ENCODE measurements at places on chromosomes 12 and 14.

DNA sequence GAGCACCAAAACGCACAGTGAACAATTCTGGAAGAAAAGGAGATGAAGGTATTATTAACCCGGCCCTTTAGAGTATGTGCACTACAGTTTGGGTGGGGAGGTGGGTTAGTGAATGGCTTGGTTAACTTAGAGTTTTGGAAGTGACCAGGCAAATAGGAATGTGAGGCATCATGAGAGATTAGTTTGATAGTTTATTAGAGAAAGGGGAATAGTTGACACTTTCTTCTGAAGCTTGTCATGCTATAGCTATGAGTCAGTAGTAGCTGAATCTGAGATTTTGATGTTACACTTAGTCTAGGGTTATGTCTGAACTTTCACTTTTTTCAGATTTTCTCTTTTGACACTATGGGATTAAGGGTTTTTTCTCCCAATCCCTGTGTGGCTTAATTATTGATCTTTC, 567.2 kb downstream of the SNAPC1 start:
- peak; percentile 50 for DNase-seq

DNA sequence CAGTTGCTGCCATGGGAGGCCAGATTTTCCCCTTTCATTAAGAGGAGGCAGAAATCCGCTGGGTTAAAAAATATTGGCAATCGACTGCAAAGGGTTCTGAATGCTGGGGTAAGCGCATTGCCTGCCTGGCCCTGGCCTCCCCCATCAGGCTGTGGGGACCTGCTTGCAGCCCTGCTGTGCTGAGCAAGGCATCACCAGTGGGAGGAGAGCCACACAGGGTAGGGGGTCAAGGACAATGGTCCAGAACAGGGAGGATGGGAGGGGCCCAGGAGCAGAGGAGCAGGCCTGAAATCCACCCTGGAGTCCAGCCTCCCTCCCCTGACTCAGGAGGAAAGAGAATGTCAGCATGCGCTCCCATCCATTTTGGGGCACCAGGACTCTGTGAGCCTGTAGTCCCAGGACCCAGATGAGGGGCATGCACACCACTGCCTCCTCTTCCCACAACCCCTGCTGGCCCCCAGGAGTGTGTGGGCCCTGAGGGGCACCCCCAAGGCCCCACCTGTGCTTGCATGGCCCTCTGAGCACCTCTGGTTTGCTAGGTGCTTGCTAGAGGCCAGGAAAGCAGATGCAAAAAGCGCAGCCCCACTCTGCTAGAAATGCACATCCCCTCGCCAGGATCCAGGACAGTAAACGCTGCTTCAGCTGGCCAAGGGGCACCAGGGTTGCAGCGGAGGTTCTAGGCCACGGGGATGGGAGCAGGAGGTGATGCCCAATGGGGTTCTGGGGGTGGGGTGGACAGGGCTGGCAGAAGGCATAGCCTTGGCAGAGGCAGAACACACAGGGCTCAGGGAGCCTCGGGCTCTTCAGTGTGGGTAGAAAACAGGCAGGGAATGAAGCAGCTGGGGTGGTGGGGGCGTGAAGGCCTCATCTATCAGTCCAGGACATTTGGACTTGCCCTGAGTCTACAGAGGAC, 14.6 kb downstream of the TESC start:
- DNase-seq: no peak

DNA sequence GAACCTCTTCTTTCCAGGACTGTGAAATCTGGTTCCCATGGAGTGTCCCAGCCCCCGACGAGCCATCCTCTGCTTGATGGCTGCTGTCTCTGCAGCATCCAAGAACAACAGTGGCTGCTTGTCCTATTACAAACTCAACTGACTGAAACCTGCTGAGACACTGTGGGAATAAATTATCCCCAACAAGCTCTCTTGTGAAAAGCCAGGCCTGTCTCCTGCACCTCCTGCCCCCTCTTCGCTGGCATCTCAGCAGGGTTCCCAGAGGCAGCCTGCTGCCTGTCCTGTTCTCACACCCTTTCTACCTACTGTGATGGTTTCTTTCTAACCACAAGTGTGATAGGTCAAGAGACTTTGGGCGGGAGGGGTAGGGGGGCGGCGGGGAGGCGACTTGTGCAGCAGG, 180.2 kb downstream of the TSPAN9 start:
- no peak for DNase-seq

GRCh38 chr14:27236601-27237000, 638.8 kb upstream of the NOVA1 start:
- DNase-seq: no peak

GRCh38 chr14:23579739-23580138, 1.1 kb upstream of the JPH4 start:
- DNase-seq: no peak

- DNase-seq: peak; percentile 83
These were observed 14.8 kb downstream of the PROX2 start for GRCh38 chr14:74860899-74861733.

DNA sequence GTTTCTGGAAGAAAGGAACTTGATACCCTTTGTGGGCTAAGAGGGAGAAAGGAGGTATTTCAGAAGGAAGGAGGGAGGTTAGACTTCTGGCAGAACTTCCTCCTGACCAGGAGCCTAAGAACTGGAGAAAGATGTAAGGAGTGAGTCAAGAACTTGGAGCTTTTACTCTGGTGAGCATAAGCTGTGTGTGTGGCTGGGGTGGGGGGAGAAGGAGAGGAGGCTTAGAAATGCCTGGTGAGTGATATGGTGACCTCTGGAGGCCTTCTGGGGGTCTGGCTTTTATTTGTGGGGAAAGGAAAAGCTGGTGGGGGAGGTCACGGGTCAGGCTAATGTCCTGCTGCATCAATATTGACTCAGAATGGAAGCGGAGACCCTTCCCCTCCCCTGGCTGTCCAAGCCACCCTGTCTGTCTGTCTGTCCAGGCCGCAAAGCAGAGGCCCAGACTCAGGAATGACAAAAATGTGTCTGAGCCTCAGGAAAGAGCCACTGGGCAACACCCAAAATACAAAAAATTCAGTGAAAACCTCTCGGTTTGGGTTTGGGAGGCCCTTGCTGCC, 4.8 kb downstream of the LRP1 start:
- DNase-seq: peak; percentile 80

GRCh38 chr12:9708853-9709252, 24.0 kb downstream of the CLECL1 start:
- DNase-seq: no peak

- DNase-seq: no peak
These were observed 1.5 kb downstream of the HOXC8 start for GRCh38 chr12:54010053-54010971.

DNA sequence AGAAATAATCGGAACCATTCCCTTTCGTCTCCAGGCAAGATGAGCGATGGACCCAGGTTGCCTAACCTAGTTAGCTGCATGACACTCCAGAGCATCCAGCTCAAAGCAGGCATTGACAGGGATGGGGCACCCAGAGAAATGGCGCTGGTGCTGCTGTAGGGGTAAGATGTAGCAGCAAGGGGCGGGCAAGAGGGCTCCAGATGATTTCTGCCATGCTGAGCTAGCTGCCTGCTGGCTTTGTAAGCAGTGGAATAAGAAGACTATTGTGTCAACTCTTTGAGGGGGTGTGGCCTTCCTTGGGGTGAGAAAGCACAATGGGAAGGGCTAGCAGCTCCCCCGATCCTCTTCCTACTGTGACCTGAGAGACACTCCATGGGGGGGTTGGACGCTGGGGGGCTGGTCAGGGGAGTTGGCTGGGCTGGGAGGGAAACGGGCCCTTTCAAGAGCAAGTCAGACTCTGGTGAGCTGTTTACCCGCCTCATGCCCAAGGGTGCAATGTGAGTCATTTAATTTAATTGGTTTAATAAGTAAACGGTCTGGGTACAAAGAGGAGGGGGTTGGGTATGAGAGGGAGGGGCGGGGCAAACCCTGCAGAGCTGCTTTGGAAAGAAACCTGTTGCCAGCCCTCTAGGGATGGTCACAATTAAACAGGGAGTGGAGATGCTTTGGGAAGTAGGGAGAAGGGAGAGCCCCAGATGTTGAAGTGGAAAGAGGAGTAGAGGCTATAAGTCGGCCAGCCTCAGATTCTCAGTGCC, 50.5 kb downstream of the B4GALNT3 start:
- peak; percentile 3 for DNase-seq

Measured in EH (cell line).